ENCODE measurements at places on chromosomes 3 and 15.

DNA sequence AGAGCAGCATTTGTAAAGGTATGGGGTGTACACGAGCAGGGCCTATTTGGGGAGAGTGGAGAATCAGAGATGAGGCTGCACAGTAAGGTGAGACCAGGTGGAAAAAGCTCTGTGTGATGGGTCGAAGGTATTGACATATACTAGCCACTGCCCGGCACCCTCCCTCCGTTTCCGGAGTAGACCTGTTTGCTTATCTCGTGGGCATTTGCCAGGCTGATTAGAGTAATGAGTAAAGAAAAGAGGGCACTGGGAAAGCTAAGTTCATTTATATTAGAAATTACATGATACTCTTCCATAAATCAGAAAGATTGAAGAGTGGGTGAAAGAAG, 46.2 kb upstream of the ATG7 start:
- no peak for DNase-seq

- no peak for DNase-seq
Observed at GRCh38 chr3:50620820-50621219, 3.9 kb downstream of the MAPKAPK3 start.

- no peak for DNase-seq
Observed at GRCh38 chr15:42890161-42890913, 30.2 kb downstream of the TTBK2 start.

GRCh38 chr3:58540176-58540858, 3.3 kb upstream of the ACOX2 start:
- no peak for DNase-seq

GRCh38 chr3:25665315-25666280, 891 bp upstream of the TOP2B start:
- DNase-seq = no peak

GRCh38 chr15:50145451-50145872, 26.4 kb upstream of the ATP8B4 start:
- no peak for DNase-seq

DNA sequence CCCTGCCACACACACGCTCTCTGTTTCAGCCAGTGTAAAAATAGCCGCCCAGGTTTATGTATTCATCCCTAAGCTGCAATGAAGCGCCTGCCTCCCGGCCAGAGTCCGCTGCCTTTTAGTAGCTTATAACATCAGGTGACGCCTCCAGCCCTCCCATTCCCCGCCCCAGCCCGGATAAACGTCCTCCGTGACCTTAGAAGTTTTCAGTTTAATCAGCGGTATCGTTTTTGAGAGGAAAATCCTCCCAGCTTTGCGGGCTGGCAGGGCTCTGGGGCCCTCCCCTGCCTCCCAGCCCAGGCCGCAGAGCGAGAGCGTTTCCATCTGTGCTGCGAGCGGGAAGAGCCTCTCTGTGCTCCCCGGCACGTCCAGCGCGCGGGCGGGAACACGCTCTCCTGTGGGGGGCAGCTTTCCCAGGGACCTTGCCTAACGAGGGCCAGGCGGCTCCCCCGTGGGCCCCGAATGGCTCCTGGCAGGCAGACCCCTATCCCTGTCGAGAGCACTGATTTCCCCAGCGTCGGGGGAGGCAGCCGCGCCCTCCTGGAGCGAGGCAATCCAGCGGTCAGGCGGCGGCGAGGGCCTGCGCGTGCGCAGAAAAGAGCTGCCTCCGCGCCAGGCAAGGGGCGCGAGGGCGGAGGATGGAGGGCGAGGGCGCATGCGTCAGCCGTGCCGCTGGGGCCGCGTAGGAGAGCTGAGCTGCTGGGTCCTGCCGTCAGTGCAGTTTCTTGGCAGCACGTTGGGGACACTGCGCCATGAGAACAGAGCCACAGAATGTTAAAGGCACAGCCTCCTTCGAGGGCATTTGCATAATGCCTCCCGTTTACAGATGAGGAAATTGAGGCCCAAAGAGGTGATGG, 71.1 kb downstream of the CCNL1 start:
- DNase-seq = peak; percentile 98
